ENCODE measurements at places on chromosomes 7 and 10.

DNA sequence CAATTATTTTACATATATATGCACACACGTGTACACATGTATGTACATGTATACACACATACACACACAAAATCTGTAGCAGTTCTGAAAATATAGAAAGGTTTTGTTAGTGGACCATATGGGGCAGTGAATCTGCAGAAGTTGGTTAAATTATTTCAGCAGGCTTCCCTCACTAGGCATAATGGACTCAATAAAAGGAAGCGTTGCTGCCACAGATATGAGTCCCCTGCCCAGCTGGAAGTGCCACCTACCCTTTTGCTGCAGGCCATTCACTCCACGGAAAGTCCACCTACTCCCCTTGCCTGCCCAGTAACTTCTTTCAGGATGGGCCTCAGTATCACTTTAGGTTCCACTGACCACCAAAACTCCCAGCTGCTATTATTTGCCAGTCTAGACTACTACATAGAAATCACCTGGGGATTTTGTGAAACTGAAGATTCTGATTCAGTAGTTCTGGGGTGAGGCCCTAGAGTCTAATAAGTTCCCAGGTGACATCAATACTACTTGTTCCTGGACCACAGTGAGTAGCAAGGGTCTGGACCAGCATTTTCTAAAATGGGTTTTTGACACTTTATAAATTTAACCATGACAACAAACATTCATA is 29.3 kb upstream of the CROT start:
- DNase-seq: no peak

- no peak for DNase-seq
These were observed 48.9 kb downstream of the ASB13 start for GRCh38 chr10:5617521-5617920.

GRCh38 chr10:77223526-77224460 is 413.8 kb downstream of the KCNMA1 start:
- DNase-seq: no peak

GRCh38 chr10:73841526-73842285 is 30.3 kb upstream of the NDST2 start:
- DNase-seq: no peak

DNA sequence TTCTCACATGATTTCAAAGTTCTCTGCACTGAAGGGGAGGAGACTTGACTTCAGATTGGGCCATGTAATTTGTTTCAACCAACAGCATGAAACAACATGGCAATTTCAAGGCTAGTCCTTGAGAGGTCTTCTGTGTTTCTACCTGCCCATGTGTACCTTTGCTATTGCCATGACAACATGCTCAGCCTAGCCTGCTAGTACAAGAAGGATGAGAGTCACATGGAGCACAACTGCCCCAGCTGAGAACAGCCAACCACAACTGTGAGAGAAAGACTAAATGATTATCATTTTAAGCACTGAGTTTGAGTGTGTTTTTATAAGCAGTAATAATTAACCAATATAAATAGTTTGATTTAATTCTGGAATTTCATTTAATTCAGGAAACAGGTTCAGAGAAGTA is 41.9 kb downstream of the ANKMY2 start:
- DNase-seq: no peak

GRCh38 chr10:131072651-131073468 is 238.7 kb downstream of the TCERG1L start:
- DNase-seq: no peak

- no peak for DNase-seq
These were observed 16.4 kb upstream of the TMEM72 start for GRCh38 chr10:44894691-44895090.

DNA sequence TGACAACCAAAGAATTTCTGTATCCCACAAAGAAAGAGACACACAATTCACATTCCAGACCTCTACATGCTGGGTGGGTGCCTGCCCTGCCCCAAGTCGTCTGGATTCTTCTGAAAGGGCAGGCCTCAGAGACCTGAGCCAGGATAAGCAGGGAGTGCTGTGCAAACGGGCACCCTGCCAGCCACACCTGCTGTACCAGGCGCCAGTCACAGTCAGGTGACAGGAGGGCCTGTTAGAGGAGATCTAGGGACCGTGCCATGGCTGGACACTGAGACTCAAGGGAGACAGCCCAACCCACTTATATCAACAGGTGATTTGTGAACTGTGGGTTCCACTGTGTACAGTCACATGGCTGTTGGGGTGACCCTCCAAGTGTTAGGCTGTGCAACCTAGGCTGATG is 103.1 kb upstream of the AFAP1L2 start:
- no peak for DNase-seq

- no peak for DNase-seq
These were observed 39.4 kb upstream of the RET start for GRCh38 chr10:43037440-43037839.

DNA sequence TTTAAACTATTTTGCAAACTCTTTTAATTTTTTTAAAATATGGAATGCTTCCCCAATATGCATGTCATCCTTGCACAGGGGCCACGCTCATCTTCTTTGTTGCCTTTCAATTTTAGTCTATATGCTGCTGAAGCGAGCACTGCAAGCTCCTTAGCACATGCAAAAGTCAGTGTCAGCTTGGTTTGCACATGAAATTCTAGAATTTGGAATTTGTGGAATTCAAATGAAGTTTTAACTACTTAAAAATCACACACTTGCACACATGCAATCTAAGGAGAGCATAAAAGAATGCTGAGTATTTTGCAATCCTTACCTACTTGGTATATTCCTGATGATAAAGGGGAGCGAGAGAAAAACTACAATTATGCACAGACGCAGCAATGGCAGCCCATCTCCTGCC is 78.3 kb upstream of the ATP6V0A4 start:
- no peak for DNase-seq

GRCh38 chr7:141198194-141198958 is 124.5 kb downstream of the TMEM178B start:
- DNase-seq: no peak

DNA sequence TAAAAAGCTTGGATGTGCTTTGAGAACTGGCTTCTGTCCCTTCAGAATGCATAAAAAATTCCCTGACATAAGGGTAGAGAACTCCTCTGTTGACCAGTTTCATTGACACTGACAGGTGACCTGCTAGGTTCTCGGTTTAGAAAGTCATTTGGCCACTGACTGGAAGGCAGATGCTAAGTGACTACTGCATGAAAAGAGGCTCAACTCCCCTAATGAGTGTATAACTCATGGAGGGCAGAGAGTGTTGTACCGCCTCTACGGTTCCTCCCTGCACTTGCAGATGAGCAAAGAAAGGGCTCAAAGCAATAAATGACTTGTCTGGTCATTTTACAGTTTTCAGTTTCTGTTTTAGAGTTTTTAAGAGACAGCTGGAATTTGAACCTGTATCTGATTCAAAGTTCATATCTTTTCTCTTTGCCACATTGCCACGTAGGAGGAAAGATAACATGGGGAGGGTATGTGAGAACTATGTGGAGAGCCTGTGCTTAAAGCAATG is 2.9 kb upstream of the FGL2 start:
- DNase-seq: no peak

DNA sequence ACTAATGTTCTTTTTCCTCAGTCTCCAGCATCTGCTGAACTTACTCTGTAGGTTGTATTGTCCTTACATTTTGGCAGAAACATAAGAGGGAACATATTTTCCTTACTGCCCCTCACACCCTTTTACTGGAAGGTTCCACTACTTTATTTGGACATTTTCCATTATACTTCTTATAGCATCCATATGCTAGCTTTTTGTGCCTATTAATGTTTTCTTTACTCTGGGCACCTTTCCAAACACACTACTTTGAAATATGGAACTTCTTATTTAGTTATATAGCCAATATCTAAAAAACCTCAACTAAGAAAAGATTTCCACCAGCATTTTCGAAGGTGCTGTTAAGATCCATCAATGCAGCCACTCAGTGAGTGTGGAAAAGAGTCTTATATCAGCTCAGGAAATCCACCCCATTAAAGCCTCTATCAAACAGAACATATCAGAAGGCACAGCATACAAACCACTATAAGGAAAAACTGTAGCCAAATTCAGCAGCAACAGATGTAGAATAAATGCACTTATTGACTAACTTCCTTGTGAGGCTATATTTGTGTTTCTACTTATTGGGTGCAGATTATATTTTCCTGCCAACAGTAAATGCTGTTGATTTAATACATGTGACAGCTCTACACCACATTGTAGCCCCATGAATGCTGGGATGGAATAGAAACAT is 272.5 kb upstream of the SEMA3E start:
- no peak for DNase-seq

DNA sequence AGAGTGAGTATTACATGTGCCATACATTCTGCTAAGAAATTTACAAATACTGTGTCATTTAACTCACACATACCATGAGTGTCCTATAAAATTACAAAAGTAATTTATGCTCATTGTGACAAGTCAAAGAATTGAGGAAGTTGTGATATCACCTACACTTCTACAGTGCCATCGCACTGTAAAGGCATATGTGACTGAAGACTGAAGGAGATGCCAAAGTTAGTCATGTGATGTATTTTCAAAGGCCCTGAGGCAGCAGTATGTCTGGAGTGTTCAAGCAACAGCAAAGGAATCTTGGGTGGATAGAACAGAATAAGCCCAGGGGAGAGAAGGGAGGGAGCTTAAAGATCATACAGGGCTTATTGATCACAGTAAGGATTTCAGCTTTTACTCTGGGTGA is 176.8 kb downstream of the WNT2 start:
- DNase-seq: no peak

DNA sequence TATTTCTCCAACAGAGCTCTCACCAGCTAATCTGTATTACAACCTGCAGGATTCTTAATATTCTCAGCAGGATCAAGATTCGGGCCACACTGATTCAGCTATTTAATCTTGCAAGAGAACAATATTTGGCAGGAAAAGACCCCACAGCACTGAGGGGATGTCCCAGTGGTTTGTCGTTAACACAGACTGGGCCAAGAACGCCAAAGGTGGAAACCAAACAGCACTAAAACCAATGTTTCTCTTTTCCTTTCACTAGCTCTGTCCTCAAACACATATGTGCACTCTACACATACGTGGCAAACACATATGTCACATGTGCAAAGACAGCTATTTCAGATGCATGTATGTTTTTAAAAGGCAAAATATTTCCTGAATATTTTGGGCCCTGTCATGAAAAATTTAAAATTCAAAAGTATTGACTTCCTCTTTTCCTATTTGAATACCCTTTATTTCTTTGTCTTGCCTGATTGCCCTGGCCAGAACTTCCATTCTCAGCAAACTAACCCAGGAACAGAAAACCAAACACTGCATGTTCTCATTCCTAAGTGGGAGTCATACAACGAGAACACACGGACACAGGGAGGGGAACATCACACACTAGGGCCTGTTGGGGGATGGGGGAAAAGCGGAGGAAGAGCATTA is 51.7 kb upstream of the NEBL start:
- no peak for DNase-seq

DNA sequence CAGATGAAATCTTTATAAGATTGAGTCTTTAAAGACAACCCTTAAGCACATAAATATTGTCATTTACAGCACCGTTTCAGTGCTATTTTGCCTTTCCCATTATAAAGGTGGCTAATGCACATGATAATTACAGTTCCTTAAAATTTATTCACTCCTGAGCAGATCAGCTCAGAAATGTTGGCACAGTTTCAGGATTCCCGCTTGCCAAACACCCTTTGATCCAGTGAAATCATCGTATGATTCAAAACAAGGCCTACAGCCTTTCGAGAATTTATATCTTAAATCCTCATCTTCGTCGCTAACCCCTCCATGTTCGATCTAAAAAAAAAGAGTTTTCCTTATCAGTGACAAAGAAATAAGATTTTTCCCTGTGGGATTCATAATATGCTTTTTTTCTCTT is 14.1 kb upstream of the SOSTDC1 start:
- DNase-seq: no peak

- DNase-seq: no peak
These were observed 51.9 kb upstream of the CHST15 start for GRCh38 chr10:124145109-124145870.

GRCh38 chr10:82883603-82884002 is 1008.6 kb downstream of the NRG3 start:
- no peak for DNase-seq

DNA sequence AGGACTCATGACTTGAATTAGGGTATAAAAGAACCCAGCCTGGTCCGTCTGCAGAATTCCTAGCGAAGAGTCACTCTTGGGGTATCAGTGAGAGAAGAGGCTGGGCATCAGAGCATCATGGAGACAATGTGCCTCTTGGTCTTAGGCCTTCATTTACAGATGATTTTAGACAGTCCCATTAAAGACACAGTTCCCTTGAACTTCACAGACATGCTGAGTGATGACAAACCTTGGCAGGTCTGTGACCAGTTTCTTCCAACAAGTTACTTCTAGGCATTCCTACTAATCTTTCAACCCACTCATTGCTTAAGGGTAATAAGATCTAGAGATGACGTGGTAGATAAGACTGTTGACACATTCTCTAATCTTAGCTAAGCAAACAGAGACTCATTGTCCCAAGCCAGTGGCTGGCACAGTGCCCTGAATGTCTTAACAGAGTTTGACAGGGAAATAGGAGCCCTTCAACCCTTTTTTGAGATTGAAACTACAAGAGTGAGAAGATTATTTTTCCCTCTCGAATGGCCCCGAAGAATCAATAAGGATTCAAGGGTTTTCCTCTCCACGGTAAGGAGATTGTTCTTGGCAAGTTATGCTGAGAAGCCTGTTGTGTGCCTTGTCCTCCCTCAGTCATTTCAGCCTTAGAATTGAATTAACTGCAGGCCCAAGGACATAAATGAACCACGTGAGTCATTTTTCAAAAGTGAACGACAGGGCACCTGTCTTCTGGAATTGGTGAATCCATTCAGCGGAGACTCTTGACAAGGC is 281.1 kb downstream of the CCDC3 start:
- no peak for DNase-seq

DNA sequence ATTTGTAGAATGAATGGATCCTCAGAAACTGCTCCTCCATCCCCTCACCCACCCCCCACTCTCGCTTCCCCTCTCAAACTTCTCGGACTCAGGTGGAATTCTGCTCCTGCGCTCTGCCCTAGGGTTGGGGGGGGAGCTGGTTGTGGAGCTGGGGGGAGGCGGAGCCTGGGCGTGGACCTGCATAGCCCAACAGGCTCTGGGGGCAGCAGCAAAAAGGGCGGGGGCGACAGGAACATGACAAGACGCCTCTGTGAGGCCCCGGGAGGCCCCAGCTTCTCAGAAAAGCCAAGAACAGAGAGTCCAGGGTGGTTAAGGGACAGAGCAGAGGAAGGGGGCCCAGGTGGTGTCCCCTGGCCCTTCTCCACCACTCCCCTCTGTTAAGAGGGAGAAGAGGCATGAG is 3.5 kb downstream of the TSC22D4 start:
- DNase-seq: no peak

DNA sequence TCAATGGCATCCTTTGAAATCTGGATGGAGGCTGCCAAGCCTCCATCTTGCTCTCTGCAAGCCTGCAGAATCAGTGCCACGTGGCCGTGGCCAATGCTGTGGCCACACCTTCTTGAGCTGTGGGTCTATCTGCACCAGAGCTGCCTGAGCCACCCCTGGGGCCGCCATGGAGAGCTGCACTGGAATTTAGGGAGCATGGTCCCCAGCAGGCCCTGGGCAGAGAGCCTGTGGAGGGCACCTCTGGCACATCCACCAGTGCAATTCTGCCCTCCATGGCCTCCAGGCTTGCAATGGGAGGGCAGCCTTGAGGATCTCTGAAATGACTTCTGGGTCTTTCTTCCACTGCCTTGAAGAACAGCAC is 55.6 kb upstream of the NKX6-2 start:
- no peak for DNase-seq

- no peak for DNase-seq
These were observed 410.3 kb downstream of the GRM8 start for GRCh38 chr7:126842451-126842850.

- DNase-seq: no peak
These were observed 87.6 kb downstream of the VSTM2A start for GRCh38 chr7:54629771-54630170.

- no peak for DNase-seq
These were observed 6.2 kb downstream of the SFR1 start for GRCh38 chr10:104128214-104128613.

GRCh38 chr10:124153023-124153826 is 59.8 kb upstream of the CHST15 start:
- no peak for DNase-seq

Data from stimulated activated CD8-positive, alpha-beta memory T cell treated with anti-CD3 and anti-CD28 coated beads, Interleukin-7, amount 100 ng/mL, for 1 hour (primary cell).